ENCODE measurements at places on chromosomes 2 and 18.

DNA sequence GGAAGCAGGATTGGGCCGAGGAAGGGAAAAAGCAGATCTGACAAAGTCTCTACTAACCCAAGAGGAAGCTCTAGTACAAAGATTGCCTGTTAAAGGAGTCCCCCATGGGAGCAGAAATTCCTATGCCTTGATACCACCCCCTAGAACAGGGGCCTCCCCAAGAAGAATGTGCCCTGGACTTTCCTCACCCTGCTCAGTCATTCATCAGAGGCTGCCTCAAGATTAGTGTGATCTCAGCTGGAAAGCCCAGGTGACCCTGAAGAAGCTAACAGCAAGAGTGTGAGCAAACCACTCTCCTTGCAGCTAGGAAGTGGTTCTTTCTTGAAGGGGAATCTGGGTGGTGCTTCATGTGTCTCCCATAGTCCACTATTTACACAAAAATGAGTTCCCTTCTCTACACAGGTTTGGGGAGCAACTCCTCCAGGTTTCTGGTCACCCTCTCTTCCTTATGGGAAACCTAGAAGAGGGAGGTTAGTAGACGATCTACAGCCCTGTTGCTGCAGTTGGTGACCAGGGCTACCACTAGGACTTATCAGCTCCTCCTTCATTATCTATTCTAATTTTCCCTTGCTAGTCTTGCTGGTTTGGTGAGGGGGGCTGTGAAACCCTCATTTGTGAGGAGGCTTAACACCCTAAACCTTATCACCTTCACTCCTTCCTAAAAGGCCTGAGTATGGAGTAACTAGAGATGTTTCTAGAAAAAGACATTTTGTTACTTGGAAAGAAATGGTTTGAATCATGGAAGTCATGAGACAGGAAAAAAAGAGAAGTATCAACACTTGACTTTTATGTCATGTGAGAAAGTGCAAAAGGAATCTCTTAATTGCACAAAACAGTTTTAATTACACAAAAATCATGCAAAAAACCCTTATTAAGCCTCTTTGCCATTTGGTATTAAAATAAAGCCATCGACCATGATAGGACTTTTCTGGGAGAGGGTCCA lies 2.9 kb upstream of the WDR7 start:
- DNase-seq, result no peak

GRCh38 chr2:189171956-189172609 lies 7.5 kb downstream of the COL5A2 start:
- no peak for DNase-seq

DNA sequence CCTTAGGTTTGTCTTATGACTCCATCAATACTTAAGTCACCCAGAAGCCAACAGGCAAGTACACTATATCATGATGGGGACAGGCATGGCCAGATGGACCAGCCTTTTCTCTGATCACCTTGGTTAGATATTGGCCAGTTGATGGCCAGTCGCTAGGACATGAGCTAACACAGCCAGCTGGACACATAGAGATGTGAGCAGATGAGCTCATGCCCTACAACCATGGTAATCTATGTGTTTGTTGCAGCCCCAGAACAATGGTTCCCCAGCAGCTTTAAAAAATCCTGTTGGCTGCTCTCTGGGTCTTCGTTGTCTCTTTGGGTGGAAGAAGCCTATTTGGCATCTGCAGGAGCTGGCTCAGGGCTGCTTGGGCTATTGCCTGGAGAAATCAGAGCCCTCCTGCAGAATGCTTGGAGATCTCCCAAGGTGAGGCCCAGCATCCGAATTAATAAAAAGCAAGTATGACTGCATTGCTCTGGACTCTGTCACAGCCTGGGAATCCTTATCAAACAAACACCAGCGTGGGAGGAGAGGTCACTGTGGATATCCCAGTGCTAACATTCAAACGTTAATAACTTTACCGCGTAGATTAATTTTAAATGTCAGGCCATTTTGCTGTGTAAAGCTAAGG lies 62.3 kb upstream of the KLHL29 start:
- DNase-seq, result no peak

DNA sequence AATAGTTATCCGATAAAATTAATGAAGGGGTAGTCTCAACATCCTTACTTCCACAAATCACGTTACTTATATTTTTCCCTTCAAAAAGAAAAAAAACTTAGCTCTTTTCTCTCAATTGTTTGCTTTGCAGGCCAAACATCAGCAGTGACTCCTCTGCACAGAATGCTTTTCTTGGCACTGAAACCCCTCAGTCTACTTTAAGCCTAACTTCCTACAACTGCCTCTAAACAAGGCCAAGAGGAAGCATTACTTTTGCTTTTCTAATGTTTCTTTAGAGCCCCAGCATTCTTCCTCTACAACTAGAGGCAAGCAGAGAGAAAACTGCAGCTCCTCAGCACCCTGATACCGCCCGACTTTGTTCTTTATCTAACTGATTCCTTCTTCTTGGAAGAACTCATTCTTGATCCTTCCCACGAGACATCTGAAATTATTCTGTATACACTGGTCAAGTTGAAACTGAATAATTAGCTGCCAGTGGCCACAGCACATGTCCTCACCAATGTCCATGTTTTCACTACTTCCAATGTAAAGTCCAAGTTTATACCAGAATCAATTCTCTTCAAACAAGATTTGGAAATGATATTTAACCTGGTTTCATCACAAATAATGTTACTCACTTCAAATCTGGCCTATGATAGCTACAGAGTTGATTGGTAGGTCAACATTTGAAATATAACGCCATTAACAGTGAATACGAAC lies 55.3 kb downstream of the DTNB start:
- DNase-seq, result no peak

DNA sequence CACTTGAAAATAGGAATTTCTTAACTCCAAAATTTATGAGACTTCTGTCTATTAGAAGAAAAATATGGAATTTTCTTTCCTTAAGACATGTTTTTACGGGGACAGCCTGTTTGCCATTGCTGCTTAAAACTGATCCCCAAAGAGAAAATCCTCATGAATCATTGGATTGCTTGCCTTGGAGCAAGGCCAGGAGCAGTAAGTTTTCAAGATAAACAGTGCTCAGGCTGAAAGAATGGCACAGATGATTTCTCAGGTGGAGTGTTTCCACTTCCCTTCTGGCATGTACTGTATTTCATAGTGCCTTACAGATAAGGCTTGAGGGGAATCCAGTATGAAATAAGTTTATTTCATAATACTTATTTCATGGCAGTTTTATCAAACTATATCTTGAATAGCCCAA lies 74.3 kb upstream of the MMADHC start:
- no peak for DNase-seq

DNA sequence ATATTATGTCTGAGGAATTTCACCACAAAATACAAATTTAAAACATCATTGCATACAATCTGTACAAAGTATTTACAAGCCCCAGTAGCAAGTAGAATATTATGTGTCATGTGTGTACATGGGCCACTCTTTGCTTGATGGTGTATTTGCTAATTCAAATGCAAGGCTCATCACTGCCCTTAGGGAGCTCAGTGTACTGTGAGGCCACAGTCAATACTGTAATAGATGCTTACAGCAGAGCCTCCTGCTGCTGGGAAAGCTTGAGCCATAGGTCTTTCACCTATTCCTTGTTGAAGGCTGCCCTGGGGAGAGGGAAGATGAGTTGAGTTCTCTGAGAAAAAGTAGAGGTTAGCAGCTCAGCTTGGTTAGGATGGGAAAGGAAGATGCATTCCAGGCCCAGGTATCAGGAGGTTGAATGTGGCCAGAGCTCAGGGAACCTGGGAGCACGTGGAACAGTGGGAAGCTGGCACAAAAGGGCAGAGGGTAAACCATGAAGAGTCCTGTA lies 189.6 kb downstream of the LRP1B start:
- no peak for DNase-seq

DNA sequence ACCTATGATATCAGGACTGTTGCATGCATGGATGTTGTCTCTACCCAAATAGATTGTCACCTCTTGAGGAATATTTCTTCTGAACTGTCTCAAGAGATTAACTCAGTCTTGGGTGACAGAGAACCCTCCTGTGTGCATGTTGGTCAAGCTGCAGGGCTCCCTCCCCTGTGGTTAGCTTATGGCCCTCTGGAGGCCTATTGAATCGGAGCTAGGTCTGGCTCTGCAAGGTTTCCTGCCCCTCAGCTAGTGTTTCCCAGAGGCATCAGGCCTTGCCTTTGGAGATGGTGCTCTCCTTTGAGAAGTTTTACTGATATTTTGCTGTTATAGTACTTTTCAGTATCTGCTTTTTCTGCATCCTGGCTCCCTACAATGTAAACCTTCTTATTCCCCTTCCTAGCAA lies 769.2 kb upstream of the FAM98A start:
- no peak for DNase-seq

GRCh38 chr2:69010437-69011194 lies 2.4 kb upstream of the ANTXR1 start:
- no peak for DNase-seq

DNA sequence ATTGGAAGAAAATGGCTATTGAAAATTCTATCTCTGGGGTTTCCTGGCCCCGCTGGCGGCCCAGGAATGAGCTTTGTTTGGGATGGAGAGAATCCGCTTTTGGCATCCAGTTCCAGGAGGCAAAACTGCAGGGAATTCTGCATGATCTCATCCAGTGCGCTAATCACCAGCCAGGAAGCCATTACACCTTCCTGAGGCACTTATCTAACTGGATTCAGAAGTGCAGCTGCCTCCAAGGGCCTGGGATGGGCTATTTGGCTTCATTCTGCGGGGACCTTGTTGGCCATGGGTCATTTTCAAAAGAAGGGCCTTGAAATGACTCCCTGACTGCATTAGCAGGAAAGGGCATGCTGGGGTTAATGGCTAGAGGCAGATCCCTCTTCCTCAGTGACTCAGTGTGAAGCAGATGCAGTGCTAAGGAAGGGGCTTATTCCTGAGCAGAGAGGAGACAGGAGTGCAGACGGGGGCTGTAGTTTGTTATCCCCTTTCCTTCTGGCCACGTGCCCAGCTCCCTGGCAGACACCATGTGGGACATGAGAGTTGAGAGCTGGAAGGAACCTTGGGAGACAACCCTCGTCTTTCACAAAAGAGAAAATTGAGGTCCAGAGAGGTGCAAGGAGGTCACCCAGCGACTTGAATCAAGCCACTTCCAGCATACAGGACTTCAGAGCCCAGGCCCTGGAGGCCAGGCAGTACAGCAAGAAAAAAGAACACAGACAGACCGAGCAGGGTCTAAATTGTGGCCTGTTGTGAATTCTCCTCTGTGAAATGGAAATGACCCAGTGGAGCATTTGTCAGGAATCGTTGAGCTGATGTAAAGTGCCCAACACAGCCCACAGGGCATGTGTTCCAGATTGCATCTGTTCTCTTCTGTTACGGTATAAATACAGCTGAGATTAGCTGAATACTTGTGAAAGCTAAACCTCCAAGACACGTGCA lies 161.8 kb downstream of the PRKCE start:
- peak; percentile 90 for DNase-seq

- DNase-seq, result no peak
Observed at GRCh38 chr2:233060980-233061590, 943 bp downstream of the INPP5D start.

DNA sequence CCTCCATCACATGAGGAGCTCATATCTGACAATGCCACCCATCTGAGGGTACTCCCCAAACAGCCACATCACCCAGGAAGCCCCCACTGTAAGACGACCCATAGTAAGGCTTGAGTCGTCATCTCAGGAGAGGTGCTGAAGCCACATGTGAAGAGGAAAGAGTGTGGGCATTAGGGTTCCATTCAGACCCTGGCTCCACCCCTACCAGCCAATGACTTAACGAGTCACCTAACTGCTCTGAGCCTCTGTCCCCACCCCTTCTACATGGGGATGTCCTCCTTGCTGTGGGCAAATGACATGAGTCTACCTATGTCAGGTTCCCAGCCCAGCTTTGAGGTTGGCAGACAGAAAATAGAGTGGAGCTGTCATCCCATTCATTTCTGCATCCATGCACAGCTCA lies 46.3 kb downstream of the C1QL2 start:
- no peak for DNase-seq

GRCh38 chr2:124915567-124915966 lies 890.5 kb downstream of the CNTNAP5 start:
- no peak for DNase-seq

DNA sequence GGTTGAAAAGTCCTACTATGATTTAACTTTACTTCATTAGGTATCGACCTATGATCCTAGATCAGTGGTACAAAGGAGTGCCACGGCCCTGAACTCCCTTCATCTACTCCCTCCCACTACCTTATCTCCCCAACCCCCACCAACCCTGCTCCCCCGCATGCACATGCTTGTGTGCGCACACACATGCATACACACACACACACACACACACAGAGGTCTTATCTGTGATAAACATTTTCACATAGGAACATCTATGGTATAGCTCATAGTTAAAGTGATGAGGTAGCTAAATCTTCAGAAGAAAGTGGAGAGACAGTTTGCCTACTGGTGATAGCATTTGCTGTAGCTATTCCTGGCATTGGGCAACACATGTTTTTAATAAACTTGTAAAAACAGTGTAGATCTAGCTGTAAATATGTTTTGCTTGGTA lies 471.3 kb downstream of the ZEB2 start:
- no peak for DNase-seq

- no peak for DNase-seq
Observed at GRCh38 chr18:35983818-35984217, 11.3 kb downstream of the RMP24 start.

GRCh38 chr18:40930211-40930882 lies 1024.7 kb upstream of the PIK3C3 start:
- no peak for DNase-seq

GRCh38 chr2:230942920-230943896 lies 18.2 kb upstream of the GPR55 start:
- no peak for DNase-seq

DNA sequence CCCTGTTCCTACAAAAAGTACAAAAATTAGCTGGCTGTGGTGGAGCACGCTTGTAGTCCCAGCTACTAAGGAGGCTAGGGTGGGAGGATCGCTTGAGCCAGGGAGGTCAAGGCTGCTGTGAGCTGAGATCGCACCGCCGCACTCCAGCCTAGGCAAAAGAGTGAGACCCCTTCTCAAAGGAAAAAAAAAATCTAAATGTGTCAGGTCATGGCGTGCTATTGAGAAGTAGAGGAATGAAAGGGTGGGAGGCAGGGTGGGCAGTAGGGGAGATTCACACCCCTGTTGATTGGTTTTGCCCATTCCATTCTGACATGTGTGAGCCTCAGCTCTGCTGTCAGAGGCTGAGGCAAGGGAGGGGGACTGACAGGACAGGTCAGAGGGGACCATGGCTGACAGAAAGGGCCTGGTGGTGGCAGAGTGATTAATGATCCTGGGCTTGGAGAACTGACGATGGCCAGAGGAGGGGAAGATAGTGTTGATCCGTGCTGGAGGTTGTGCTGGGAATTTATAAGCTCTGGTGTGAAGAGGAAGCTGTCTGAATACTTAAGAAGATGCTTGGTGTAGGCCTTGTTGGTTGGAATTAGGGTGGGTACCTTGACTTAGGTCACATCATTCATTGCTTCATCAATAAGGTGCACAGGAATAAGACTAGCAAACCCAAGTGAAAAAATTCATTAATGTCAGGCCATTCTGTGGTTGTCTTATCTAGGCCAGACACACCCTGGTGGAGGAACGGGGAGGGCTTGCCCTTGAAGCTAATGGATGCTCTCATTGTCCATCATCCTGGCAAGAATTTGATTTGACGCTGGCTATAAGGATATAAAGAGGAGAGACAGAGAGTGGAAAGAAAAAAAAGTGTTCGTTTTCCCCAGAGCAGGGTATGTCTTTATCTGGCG lies 19.1 kb upstream of the SMARCAL1 start:
- no peak for DNase-seq

- DNase-seq, result no peak
Observed at GRCh38 chr2:235608200-235608887, 114.5 kb downstream of the AGAP1 start.

Measured in NCI-H524 treated with DMSO at 0.1 percent for 48 hours (cell line).